ENCODE measurements at places on chromosomes 4 and X.

- no peak for DNase-seq
Observed at GRCh38 chrX:110699109-110699508, 96.5 kb downstream of the CHRDL1 start.

DNA sequence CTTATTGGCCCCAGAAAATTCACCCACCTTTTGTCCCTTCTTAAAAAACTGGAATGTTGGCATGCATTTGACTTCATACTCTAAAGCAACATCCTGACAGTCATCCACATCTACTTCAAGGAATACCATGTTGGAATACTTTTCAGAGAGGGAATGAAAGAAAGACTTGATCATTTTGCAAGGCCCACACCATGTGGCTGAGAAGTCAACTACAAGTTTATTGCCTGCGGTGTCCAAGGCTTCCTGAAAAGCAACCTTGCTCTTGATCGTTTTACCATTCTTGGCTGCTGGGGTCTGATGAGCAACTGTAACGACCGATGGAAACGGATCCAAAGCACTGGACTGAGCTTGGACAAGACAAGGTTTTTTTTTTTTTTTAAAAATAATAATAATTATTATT is 9.3 kb downstream of the SEPTIN11 start:
- no peak for DNase-seq

DNA sequence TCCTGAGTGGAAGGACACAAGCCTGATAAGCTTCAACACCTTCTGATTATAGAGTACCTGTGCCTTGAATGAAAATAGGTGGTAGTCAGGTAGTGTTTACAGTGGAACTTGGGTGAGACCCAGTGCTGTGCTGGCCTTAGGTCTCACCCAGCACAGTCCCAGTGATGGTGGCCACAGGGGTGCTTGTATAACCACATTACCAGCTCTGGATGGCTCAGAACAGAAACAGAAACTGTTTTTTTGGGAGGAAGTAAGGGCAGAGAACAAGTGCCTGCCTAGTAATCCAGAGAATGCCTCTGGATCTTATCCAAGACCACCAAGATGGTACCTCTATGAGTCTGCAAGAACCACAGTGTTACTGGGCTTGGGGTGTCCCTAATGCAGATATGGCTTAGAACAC is 171.5 kb upstream of the DIPK2B start:
- no peak for DNase-seq

DNA sequence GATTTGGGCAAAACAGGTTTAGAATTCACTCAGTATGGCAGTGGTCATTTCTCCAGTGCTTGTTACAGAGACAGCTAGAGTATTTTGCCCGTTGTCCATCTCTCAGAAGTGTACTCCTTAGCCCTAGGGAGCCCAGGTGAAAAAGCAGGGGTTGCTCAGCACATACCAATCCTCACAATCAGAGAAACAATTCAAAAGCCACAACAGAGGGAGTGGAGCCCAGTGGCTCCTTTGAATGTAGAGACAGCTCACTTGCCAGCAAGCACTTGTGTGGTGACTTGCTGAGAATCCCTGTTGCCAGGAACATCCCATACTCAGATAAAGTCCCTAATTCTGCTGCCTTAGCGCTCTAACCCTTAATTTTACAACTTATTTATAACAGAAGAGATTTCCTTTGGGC is 1488.3 kb downstream of the RPA4 start:
- DNase-seq: no peak

DNA sequence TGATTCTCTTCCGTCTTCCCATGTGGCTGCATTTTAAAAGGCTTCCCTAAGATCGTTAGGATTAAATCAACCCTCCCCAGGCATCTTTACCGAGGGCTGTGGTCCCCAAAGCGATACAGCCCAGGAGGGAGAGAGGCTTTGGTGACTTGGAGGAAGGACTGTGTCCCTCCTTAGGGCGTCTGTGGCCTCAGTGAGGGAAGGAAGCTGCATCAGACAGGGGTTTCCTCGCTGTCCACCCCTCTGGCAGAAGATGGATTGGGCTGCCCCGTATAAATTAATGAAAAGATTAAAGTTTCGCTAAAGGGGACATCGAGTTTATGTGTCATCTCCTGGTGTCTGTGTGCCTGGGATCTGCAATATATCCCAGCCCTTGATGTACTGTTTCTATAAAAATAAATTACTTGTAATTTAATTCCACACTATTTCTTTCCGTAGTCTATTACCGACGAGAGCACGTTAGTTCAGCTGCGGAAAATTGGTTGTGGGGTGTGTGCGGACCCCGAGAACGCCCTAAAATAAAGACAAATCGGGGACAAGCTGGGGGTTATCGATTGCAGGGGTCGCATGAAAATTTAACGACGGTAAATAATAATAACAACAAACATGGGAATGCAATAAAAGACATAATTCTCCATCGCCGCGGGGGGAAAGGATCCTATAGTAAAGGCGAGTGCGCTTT is 6.5 kb downstream of the SHOX start:
- DNase-seq: no peak
